ENCODE measurements at places on chromosomes 1 and 21. TPM values are rescaled to one million over a fixed set of nuclear protein-coding genes. Genes with fewer than 3 reads are reported as not detected.

The CAPN9 gene
- total RNA-seq = under 0.01 TPM

The ETV3L gene
- total RNA-seq = not detected

GRCh38 chr1:224805889-224806288, 123.6 kb upstream of the DNAH14 start:
- DNase-seq = no peak

The MT1HL1 gene
- total RNA-seq = not detected

GRCh38 chr1:233598891-233599541, 14.9 kb upstream of the KCNK1 start:
- DNase-seq = no peak

- peak; percentile 69 for DNase-seq
These were observed 19.4 kb upstream of the GNG5 start for GRCh38 chr1:84525779-84526178.

GRCh38 chr1:19206947-19207346, 3.1 kb downstream of the UBR4 start:
- no peak for DNase-seq

DNA sequence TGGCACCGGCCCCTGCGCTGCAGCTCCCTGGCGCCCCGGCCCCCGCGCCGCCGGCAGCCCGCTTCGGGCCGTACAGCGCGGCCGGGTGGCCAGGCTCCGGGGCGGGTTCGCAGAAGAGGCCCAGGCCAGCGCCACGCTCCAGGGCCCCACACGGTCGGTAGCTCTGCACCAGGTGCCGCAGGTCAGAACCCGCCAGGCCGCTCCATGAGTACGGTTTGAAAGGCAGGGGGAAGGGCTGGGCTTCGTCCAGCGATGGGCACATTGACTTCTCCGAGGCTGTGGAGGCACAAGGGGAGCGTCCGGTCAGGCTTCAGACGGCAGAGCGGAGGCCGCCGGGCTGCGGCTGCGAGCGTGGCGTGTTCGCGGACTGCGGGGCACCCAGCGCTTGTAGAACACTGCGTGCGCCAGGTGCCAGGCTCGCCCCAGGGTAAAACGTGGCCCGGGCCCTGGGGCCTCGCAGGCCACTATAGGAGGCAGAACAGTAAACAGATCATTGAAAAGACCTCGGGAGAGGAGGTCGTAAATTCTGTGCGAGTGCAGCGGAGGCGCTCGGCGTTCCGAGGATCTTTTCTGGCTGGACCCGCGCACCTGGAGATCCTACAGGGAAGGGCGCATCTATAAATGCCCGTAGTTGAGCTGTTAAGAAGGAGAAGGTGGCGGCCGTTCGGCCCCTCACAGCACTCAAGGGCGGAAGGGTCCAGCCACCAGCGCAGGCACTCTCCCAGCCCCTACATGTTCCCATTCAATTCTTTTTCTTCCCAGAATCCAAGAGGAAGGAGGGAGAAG, 5.7 kb downstream of the GFI1 start:
- peak; percentile 78 for DNase-seq

DNA sequence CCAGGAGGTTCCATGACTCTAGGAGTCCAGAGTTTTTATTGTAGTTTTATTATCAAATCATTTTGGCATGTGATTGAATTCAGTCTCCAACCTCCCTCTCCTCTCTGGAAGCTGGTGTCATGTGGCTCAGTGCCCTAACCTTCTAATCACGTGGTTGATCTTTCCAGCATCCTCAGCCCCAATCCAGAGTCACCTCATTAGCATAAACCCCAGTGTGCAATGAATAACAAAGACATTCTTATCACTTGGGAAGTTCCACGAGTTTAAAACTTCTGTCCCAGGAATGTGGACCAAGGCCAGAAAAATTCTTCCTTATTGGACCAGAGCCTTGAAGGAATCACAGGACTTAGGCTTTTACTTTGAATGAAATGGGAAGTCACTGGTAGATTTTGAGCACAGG, 52.2 kb downstream of the KIRREL1 start:
- DNase-seq = no peak

GRCh38 chr1:155187456-155187891, 13.8 kb downstream of the TRIM46 start:
- DNase-seq = peak; percentile 80

The FHAD1 gene
- total RNA-seq = 0.72 TPM

DNA sequence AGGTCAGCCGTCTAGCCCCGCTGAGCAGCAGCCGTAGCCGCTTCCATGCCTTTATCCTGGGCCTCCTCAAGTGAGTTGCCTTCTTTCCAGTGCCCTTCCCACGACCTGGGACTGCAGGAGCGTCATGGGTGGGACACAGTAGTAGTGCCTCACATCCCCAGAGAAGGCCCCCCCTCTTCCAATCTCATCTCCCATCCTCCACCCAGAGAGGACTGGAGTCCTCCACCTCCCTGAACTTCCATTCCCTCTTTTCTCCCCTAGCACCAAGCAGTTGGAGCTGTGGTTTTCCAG, 4.9 kb downstream of the RUSC1 start:
- peak; percentile 74 for DNase-seq

GRCh38 chr1:204174958-204175357, 8.8 kb upstream of the REN start:
- DNase-seq = peak; percentile 43

DNA sequence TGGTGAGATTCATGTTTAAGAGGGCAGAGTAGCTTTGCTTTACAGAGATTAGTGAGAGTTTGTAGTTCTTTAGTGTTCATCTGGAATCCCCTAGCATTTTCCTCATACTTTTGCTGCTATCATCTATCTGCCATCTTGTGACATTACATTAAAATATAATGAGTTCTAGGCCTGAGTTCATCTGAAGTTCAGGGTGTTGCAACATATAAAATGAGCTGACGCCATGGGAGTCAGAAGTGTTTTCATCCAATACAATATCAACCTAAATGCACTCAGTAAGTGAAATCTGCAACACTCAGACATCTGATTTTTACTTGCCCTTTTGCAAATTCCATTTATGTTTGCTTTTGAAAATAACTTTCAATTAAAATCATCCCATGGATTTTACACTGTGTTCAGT, 153.8 kb downstream of the NTNG1 start:
- no peak for DNase-seq

DNA sequence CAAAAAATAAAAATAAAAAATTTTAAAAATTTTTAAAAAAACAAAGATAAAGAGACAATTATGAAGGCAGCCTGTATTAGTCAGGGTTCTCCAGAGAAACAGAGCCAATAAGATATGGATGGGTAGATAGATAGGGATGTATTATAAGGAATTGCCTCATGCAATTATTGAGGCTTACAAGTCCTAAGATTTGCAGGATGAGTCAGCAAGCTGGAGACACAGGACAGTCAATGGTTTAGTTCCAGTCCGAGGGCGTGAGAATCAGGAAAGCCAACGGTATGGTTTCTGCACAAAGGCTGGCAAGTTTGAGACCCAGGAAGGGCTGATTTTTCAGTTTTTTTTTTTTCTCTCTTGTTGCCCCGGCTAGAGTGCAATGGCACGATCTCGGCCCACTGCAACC, 24.1 kb upstream of the EIF4G3 start:
- DNase-seq = peak; percentile 35

The WNT2B gene
- total RNA-seq = 2.2 TPM

The KCNE1 gene
- total RNA-seq = 0.29 TPM

The MYOC gene
- not detected for total RNA-seq

GRCh38 chr1:34054920-34055319, 110.1 kb downstream of the CSMD2 start:
- no peak for DNase-seq

GRCh38 chr1:60149251-60149650, 75.7 kb upstream of the C1orf87 start:
- peak; percentile 15 for DNase-seq

The VCAM1 gene
- total RNA-seq = 511 TPM

DNA sequence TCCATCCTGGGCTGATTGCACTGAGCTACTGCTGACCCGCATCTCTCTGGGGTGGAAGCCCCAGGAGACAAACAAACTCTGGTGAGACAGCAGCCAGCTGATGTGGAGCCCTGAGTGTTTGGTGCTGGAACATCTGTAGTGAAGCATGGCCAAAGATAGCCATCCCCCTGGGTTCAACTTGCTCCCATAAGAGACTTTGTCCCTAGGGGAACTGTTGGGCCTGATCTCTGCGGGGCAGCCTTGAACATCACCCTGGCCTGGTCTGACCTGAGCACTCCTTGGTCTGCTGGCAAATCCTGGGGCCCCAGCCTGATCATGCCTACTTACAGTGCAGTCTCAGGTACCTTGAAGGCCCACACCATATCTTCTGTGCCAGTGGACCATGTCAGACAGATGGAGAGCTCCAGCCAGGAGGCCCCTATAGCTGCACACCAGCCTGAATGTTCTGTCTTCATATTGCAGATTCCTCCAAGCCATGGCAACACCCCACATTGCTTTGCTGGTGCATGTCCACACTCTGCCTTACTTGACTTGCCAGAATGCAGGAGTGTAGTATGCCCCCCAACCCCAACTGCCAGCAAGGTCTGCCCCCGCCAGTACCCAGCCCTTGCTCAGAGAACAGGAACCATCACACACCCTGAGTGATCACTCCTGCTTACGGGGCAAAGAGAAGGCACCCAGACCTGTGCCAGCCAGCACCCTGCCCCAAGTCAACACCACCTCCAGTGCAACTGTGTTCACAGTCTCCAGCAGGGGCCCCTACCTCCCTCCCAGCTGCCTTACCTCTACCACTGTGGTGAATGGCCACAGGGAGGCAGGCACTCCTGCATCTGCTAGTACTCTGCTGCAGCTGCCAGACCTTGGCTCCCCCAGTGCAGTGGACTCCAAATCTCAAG, 690.5 kb upstream of the NR5A2 start:
- DNase-seq = no peak

The ESRRG gene
- total RNA-seq = not detected

GRCh38 chr1:161260376-161261260, 2.1 kb downstream of the PCP4L1 start:
- DNase-seq = no peak

DNA sequence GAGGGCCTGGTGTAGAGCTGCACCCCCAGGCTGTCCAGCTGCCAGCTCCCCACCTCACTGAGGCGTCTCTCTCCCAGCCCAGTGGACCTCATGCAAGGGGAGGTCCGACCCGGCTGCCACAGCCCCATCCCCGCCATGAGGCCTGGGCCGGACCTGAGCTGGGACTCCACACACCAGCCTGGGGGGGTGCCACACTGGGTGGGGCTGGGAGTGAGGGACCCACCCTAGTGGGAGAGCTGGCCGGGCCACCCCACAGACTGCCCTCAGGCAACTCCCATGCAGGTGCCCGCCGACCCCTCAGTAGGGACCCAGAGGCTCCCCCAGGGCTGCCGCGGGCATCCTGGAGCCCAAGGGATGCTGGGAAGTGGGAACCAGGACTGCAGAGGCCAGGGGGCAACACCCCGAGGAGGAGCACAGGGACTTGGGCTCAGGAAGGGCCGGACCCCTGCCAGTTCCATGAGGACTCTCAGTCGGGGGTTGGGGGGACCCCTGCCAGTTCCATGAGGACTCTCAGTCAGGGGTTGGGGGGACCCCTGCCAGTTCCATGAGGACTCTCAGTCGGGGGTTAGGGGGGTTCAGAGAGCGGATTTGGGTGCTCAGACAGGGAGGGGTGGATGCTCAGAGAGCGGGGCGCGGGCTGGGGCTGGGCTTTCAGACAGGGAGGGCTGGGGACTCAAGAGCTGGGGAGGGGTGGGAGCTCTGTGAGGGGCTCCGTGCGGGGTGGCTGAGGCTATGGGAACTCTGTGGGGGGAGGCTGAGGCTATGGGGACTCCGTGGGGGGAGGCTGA, 1.2 kb upstream of the RNF223 start:
- peak; percentile 91 for DNase-seq

The NPPB gene
- total RNA-seq = not detected

DNA sequence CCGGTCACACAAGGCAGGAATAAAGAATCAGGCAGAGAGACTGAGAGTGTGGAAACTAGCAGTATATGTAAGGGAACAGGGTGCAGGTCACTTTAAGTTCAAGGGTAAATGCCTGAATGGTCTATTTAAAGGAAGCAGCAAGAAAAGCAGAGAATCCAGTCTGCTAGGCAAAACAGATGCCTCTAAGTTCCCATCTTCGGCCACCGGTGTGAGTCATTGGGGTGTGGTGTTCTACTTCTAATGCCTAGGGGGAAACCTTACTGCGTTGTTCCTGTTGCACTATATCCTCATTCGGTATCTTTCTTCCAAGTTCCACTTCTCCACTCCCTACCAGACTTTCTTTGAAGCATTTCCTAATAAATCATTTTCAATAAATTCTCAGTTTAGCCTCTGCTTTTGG, 259.9 kb downstream of the HHIPL2 start:
- DNase-seq = no peak

DNA sequence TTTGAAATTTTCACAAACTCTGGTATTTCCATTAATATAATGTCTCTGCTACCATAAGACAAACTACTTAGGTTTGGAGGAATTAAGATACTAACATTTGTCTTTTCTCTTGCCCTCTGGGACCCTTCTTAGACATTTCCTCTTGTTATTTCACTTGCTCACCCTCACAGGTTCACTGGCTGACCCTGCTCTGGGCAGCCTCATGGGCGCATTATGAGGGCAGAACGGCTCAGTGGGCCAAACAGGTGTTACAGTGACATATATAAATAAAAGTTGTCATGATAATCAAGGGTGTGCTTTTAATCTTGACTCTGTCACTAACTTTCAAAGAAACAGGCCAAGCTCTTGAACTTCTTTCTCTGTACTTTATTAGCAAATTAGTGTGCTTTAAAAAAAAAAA, 46.5 kb downstream of the ZNHIT6 start:
- DNase-seq = no peak

DNA sequence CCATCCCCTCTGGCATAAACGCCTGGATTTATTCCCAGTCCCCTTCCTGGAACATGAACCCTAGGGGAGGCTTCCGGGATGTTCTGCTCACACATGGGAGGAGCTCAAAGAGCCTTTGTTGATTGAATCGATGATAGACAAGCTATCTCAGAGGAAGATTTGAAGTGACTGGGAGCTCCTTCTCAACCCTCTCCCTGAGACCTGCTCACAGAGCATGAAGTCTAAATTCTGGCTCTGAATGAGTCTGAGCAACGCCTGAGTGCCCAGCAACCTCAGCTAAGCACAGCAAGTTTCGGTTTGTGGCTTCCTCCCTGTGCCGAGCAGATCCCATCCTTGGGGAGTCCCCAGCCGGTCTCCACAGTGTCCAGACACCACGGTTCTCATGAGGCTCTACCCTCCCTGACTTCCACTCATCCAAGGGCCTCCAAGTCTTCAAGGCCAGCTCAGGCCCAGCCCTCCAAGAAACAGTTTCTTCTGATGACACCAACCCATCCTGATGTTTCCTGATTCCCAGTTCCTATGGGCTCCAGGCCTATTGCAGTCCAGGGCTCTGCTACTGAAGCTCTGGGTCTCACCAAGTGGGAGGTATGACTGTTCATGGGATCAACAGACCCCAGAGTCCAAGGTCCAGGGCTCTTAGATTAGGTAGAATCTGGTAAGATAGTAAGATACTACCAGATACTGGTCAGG, 190.8 kb downstream of the DYRK1A start:
- peak; percentile 47 for DNase-seq

The OR10J1 gene
- not detected for total RNA-seq

GRCh38 chr1:26602378-26602959, 72.9 kb downstream of the RPS6KA1 start:
- DNase-seq = peak; percentile 77

- DNase-seq = peak; percentile 56
These were observed 16.1 kb downstream of the ADORA1 start for GRCh38 chr1:203143641-203144040.

Data from osteoblast (primary cell).